ENCODE measurements at places on chromosomes 1 and 21.

DNA sequence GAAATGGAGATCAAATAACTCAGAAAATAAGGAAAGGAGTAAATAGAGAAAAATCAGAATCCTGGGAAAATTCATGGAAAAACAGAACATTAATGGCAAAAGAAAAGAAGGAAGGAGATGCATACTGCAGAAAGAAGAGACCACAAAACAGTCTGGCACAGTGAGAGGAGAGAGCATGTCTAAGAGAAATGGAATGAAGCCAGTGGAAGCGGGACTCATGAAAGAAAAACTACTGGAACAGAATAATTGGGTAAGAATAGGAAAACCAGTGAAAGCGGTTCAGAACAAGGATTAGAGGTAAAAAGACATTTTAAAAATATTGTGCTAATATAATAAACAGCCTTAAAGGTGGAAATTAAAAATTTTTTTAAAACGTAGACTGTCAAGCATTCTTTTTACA is 93.6 kb upstream of the GREM2 start:
- DNase-seq: no peak

DNA sequence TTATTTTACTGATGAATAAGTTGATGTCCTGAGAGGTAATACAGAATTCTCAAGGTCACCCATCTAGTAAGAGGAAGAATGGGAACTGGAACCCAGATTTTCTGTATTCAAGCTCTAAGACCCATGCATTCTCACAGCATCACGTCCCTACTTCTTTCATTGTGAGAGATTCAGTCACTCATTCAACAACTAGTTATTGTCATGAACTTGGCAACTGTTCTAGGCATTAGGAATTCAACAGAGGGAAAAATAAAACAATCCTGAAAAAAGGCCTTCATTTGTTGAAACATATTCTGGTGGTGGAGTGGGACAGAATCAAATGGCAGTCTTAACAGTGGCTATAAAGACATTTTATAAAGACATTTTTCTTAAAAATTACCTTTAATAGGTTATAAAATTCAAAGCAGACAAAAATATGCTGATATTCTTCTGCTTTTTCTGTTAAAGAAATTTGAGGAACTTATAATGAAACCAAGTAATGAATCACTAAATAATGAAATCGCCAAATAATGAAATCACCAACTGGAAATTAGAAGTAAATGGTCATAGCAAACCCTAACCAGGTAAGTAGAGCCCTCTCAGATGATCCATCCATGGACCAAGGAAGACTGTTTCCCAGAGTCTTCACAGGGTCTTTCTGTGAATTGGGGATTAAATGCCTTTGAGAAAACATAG is 136.5 kb upstream of the DPYD start:
- DNase-seq: no peak

DNA sequence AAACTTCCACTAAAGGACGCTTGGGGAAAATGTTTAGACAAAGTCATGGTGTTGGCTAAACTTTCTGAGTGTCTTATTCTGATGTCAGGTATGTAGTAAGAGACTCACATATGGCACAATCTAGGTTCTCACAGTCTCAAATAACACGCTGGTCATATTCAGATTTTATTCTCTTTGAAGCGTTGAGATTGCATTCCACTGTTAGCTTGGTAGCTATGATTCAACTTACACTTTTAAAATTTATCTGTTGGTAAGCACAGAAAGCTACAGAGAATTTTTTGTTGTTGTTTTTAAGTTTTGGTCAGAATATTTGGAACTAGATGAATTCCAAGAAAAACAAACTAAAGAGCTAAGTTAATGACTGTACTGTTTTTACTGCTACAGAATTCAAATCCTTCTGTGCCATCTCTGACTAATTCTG is 126.7 kb downstream of the PRRX1 start:
- DNase-seq: no peak

- no peak for DNase-seq
These were observed 948 bp downstream of the STK40 start for GRCh38 chr1:36384542-36385409.

- no peak for DNase-seq
These were observed 831 bp downstream of the TMEM52 start for GRCh38 chr1:1917995-1918900.

GRCh38 chr1:21246905-21247642 is 43.2 kb downstream of the ECE1 start:
- no peak for DNase-seq

DNA sequence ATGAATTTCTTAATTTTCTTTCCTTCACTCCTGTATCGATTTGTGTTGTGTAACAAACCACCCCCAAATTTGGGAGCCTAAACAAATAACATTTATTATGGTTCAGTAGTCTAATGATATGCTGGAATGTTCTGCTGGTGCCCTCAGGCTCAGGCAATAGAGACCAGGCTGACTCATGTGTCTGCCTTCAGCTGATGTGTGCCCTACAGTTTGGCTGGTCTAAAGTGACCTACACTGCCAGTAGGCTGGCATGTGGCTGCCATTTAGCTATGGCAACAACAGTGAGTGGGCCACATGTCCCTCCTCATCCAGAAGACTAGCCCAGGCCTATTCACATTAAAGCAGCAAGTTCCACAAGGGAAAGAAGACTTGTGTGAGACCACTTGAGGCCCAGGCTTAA is 115.8 kb downstream of the PTPRC start:
- DNase-seq: no peak

GRCh38 chr1:228511546-228512445 is 24.6 kb downstream of the RNF187 start:
- no peak for DNase-seq

- no peak for DNase-seq
These were observed 6.7 kb downstream of the CITED4 start for GRCh38 chr1:40855513-40855912.

GRCh38 chr1:94714552-94714951 is 105.6 kb upstream of the SLC44A3 start:
- DNase-seq: no peak

GRCh38 chr1:2455757-2456156 is 20.3 kb upstream of the PLCH2 start:
- no peak for DNase-seq

DNA sequence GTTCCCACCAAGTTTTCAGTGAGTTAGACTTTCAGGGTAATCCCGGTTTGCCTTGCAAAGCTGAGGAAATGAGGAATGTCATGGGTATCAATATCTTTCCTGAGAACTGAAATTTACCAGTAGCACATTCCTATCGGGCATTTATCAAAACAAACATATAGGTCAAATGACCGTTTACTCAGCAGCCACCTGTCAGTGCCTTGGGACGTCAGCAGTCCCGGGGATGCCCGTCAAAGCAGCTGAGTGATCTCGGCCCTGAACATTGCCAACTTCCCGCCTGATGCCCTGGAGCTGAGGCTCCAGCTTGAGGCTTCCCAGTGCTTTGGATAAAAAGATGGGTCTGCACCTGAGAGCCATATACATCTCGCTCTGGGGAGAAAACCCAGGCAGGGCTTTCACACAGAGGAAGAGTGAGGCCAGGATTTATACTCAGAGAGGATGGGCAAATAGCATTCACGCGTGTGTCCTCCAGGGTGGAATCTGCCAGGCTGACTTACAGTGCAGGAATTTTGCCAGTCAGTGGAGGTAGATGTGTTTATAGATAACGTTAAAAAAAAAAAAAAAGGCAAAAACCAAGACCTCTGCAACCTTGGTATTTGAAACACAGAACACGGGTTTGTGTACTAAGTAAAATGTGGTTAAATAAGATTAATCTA is 435.7 kb upstream of the VAMP3 start:
- DNase-seq: no peak

GRCh38 chr1:58870298-58870676 is 86.4 kb upstream of the JUN start:
- DNase-seq: no peak

DNA sequence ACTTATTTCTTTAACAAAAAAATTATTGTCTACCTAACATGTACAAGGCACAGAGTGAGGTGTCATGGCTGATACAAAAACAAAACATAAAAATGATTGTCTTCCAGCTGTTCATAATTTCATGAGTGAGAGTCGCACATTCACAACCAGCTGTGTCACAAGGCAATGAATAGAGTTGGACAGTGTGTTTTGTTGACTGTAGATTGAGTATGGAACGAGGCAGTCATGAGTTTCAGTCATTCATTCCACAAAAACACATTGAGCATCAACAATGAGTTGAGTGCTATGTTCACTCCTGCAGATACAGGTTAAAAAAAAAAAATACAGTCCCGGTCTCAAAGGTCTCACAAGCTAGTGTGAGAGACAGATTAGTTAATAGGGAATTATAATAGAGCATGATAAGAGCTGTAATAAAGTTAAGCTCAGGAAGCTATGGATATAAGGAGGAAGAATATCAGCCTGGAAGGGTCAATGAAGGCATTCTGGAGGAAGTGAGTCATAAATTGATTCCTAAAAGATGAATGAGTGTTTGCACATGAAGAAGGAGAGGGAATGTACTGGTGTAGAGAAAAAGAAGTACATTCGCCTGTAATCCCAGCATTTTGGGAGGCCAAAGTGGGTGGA is 47.8 kb upstream of the ARHGAP29 start:
- no peak for DNase-seq

GRCh38 chr1:35808450-35809113 is 766 bp downstream of the AGO4 start:
- no peak for DNase-seq

DNA sequence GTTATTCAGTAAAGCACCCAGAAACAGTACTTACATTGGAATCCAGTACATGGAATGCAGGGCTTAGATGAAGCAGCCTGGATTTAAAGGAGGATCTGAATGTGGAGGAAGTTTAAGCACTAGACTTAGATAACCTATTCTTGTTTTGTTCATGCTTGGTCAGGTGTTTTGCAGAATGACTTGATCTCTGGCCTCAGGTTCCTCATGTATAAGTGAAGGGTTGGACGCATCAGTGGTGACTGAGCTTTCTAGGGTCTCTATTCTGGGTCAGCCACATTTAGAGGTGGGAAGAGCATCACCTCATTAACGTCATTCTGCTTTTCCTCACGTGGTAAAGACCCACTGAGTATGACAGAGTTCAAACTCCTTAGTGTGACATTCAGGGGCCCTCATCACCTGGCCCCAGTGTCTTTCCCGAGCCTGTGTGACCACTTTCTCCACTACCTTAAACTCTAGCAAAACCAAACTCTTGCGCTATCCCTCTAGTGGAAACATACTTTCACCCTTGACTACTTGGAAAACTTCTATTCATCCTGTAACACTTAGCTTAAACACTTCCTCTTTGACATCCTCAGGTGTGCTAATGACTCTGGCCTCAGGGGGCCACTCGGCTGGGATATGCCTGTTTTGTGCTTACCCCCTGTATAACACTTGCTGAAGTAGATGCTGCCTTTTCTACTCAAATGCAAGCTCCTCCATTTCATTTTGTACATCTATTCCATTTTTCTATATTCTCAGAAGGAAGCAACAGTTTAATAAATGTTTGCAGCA is 871 bp upstream of the ERICH3 start:
- DNase-seq: no peak

GRCh38 chr1:6970221-6970620 is 185.0 kb downstream of the CAMTA1 start:
- no peak for DNase-seq

DNA sequence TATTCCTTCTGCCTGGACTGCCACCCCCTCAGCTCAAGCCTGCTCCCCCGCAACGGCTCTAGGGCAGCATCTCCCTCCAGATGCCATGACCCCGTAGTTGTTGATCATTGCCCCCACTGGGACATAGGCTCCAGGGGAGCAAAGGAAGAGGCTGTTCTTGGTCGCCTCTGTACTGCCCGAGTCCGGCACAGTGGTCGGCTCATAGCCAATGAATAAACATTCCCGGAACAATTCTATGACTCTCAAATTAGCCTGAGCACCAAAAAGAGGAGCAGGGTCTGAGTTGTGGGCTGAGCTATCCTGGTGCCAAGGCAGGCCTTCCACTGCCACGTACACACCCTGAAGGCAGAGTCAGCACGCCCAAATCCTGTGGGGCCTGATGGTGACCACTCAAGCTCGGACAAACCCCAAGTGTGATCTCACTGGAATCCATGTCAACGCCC is 33.1 kb downstream of the CAPZB start:
- no peak for DNase-seq

GRCh38 chr1:58104960-58105359 is 441.6 kb downstream of the OMA1 start:
- DNase-seq: no peak

DNA sequence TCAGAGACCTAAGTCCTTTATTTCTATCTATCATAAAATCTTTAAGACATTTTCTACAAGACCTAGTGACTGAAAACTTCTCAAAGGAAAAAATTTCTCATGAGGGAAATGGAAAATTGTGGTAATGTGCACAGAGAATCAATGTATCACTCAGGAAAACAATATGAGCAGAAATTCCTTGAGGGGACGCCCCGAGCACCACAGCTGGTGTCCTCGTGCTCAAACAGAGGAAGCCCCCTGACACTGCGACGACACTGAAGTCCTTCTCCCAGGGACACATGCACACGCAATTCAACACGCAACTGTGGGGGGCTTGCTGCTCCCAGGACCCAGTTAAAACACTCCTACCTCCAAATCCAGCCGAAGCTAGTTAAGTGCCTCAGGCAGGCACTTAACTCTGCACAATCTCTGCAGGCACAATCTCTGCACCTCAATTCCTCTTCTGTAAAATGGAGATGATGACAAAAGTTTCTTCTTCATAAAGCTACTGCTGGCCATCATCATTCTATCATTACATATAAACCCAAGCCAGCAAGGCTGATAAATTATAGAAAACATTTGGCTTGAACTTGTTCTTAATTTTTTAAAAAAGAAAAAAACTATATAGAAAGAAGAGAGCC is 16.0 kb downstream of the ZBTB17 start:
- no peak for DNase-seq

DNA sequence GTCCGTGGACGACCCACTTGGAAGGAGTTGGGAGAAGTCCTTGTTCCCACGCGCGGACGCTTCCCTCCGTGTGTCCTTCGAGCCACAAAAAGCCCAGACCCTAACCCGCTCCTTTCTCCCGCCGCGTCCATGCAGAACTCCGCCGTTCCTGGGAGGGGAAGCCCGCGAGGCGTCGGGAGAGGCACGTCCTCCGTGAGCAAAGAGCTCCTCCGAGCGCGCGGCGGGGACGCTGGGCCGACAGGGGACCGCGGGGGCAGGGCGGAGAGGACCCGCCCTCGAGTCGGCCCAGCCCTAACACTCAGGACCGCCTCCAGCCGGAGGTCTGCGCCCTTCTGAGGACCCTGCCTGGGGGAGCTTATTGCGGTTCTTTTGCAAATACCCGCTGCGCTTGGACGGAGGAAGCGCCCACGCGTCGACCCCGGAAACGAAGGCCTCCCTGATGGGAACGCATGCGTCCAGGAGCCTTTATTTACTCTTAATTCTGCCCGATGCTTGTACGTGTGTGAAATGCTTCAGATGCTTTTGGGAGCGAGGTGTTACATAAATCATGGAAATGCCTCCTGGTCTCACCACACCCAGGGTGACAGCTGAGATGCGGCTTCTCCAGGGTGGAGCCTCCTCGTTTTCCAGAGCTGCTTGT is 32.4 kb downstream of the PRMT2 start:
- DNase-seq: peak; percentile 46

GRCh38 chr1:11615090-11615489 is 39.1 kb downstream of the FBXO2 start:
- no peak for DNase-seq

- no peak for DNase-seq
These were observed 164.4 kb upstream of the EDN2 start for GRCh38 chr1:41648844-41649243.
